Inflammatory macrophage (primary cell): ENCODE measurements at places on chromosomes 6 and 20.

DNA sequence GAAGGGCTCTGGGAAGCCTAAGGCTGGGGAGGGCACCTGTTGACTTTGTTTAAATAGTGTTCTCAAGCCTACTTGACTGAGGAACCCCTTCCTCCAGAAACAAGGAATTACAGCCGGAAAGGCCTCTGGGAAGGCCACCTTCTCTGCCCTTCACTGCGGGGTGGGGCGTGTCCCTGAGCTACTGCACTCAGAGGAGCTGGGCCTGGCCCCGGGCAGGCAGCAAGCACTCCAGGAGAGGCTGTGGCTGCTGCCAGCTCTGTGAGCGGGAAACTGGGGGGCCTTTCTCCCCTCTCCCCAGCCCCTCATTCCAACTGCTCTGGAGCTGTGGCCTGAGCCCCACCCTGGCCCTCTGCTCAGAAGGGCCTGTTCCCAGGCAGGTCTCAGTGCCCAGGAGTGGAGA, 4.0 kb upstream of the OSBPL2 start:
- DNase-seq: no peak

DNA sequence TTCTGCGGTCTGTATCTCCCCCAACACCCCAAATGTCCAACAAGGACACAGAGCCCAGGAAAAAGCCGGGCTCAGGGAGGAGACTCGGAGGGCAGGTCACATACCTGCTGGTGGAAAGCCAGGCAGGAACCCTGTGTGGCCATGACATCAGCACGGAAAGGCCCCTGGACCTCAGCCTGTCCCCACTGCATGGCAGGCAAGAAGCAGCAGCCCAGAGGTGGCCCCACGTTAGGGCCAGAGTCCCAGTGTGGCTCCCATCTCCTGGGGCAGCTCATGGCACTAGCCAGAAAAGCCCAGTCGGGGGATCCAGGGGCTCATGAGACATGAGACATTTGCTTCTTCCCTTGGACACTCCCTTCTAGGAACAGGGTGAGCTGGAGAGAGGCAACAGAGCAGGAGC, 258.7 kb downstream of the DLL1 start:
- no peak for DNase-seq

DNA sequence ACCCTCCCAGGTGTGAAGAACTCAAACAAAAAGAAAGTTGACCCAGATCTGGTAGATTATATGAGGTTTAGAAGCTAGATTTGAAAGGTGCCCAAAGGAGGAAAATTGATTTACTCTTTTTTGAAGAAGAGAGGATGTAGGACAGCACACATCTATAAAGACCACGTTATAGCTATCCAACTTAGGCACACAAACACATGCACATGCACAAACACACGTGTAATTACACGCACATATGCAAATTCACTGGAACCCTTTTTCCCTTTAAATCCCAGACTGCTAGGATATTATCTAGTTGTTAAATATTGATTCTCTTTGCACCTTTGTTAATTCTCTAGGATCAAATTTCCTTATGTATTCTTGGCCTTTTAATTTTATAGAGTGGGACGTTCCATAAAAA, 272.8 kb upstream of the TBX18 start:
- no peak for DNase-seq

GRCh38 chr20:50248104-50248641, 57.5 kb downstream of the CEBPB start:
- peak; percentile 90 for DNase-seq

DNA sequence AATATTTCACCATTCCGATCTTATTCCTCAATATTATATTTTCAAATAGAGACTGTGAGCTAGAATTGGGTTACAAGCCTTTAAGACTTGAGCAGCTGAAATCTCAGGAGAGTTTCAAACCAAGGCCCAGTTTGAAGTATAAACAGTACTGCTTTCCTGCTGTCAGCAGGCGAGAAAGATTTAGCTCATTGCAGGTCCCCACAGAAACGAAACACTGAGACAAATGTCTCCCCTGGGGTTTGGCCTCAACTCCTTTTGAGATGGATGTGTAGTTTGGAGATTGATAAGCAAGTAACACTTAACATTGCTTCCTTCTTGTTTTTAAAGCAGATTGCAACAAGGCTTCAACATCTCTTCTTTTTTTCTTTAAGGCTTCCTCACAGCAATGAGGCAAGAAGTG, 22.4 kb upstream of the GLP1R start:
- DNase-seq: no peak

DNA sequence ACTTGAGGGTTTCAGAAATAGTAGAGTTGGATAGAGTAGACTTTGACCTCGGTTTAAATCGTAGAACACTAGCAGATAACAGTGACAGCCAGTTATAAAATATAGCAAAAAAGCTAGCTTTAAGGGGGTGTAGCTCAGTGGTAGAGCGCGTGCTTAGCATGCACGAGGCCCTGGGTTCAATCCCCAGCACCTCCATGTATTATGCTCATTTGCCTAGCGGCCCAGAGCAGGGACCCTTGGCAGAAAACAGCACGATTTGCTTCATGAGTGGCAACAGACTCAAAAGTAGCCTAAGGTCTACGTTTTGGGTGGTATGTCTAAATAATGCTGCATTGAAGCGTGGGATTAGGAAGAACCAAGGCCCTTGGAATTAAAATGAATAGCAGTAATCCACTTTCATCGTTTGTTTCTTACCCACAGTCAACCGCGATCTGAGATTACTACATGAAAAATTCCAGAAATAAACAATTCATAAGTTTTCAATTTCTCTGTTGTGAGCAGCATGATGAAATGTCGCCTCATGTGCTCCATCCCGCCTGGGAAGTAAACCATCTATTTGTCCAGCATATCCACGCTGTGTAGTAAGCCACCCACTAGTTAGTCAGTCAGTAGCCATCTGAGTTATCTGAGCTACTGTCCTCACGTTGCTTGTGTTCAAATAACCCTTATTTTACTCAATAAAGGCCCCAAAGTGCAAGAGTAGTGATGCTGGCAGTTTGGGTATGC, 184.9 kb downstream of the GPX5 start:
- DNase-seq: no peak

DNA sequence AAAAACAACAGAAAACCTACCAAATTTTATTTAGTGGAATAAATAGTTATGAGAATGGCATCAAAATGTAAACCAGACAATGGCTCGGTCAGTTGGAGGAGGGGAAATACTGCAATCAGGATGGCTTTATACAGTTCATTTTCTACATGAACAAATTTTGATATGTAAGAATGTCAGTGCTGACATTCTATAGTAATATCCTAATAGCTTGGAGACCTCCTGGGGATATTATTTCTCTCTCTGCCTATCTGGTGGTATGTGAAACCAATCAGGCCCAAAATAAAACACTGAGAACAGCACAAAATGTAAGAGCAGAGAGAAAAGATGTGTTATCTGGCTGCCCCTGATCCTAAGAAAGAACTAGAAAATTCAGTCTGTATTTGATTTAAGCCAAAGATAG, 327.7 kb downstream of the UBE3D start:
- DNase-seq: no peak

GRCh38 chr6:3176562-3177355, 19.4 kb upstream of the TUBB2A start:
- peak; percentile 78 for DNase-seq
